ENCODE measurements at places on chromosomes 5 and 9.
A peak's percentile ranks its signal among the peaks of the same experiment; 100 is the strongest.

DNA sequence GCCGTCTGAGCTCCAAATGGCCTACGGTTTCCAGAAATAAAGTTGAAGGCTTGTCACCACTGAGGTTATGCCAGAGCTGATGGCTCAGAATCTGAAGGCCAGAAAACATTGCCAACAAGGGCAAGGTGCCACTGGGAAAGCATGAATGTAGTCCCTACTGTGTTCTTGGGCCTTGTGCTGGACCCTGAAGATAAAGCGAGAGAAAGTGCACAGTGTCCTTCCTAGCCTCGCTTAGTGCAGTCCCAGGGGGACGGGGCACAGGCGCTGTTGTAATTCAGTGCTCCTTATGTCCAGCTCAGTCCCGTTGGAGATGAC lies 84.5 kb downstream of the NDFIP1 start:
- H3K36me3 ChIP-seq = no peaks in the 10 kb centered on the region
- H3K4me3 ChIP-seq = no peak overlapping the region
- DNase-seq = no peak
- no peaks in the 10 kb centered on the region for H3K27me3 ChIP-seq
- no peaks in the 10 kb centered on the region for H3K4me1 ChIP-seq

GRCh38 chr5:169651526-169651925 lies 14.5 kb downstream of the DOCK2 start:
- no peaks in the 10 kb centered on the region for H3K27me3 ChIP-seq
- no peaks in the 10 kb centered on the region for H3K36me3 ChIP-seq
- H3K27ac ChIP-seq = no peak overlapping the region
- H3K4me3 ChIP-seq = no peak overlapping the region

DNA sequence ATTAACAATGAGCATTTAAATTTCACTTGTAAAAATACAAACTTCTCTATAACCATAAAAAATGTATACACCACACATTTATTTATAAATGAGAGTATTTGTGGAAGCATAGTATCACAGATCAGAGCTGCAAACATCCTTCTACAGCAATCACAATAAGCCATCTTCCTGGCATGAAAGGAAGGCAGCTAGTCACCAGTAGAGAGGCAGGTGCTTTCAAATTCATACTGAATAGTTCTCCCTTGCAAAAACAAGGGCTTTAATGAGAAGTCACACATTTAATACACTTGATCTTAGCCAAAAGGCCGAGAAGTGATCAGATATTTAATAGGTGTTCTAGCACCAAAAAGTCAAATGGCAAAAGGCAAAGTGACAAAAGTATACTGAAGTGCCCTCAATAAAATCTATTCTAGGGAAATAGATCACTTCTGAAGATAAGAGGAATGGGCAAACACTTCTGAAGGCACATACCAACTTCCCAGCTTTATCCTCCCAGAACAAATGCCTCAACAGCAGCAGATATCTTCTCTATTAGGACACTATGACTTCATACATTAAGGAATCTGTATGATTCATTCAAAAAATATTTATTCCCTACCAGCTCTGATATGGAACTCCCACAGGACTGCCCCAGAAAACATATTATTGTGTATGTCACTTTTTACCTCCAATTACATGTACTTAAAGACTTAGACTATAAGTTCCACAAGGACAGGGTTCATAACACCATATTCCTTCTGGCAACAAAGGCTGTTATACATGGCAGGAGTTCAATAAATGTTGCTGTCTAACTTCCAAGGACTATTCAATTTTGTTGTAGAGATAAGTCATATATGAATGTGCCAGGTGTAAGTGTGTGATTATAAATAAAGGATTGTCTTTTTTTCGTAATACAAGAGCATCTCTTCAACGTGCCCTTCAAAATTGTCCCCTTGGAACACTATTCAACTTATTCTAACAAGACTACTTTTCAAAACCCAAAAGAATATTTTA lies 31.7 kb downstream of the MAPKAP1 start:
- no peaks in the 10 kb centered on the region for H3K36me3 ChIP-seq
- H3K4me1 ChIP-seq = peaks cover 3% of the 10 kb centered on the region
- H3K4me3 ChIP-seq = no peak overlapping the region
- peak; percentile 59 for DNase-seq
- H3K27ac ChIP-seq = no peak overlapping the region
- H3K27me3 ChIP-seq = no peaks in the 10 kb centered on the region

- no peak for DNase-seq
- H3K4me1 ChIP-seq = no peaks in the 10 kb centered on the region
- no peak overlapping the region for H3K27ac ChIP-seq
- H3K36me3 ChIP-seq = no peaks in the 10 kb centered on the region
- no peaks in the 10 kb centered on the region for H3K27me3 ChIP-seq
- H3K4me3 ChIP-seq = no peak overlapping the region
Measured at GRCh38 chr5:155332618-155333017, 319.1 kb downstream of the KIF4B start.

DNA sequence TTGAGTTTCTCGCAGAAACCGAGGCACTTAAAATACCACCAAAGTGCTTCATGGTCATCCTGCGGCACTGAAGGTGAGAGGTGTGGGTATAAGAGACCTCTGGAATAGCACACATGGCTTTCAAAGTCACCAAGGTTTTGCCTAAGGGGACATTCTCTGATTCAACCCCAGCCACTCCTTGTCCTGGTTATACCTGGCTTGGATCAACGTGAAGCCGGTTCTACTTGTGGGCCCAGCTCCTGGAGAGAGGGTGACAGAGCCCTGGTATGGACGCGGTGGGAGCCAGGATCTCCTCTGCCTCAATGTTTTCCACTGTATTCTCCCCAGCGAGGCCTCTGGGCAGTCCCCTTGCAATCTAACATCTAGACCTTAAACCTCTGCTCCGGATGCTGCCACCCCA lies 132.0 kb downstream of the FSTL4 start:
- H3K27me3 ChIP-seq = no peaks in the 10 kb centered on the region
- no peak overlapping the region for H3K4me3 ChIP-seq
- no peaks in the 10 kb centered on the region for H3K36me3 ChIP-seq
- no peak for DNase-seq
- no peaks in the 10 kb centered on the region for H3K4me1 ChIP-seq
- no peak overlapping the region for H3K27ac ChIP-seq

- no peak overlapping the region for H3K27ac ChIP-seq
- H3K4me3 ChIP-seq = no peak overlapping the region
- DNase-seq = no peak
- no peaks in the 10 kb centered on the region for H3K36me3 ChIP-seq
Measured at GRCh38 chr9:122084026-122084675, 9.0 kb downstream of the TTLL11 start.

GRCh38 chr5:130213607-130214006 lies 309.3 kb downstream of the CHSY3 start:
- H3K27ac ChIP-seq = no peak overlapping the region
- H3K4me3 ChIP-seq = no peak overlapping the region
- H3K27me3 ChIP-seq = no peaks in the 10 kb centered on the region
- H3K4me1 ChIP-seq = no peaks in the 10 kb centered on the region

DNA sequence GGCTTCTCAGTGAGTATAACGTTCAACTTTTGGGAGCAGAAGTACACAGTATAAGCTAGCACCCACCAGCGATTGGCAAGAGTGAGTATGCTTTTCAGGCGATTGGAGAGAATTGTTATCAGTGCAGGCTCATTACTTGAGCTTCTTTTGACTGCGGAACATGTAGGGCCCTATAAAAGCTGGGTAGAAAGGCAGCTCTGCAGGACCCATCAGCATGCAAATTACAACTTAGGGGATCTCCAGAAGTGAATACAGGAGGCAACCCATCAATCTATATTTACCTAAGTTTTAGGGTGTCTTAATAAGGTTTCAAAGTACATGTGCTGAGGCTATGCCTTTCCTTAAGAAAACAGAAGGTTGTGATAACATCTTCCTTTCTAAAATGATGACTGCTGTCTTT lies 225.0 kb downstream of the MLLT3 start:
- H3K4me1 ChIP-seq = peaks cover 9% of the 10 kb centered on the region
- no peaks in the 10 kb centered on the region for H3K27me3 ChIP-seq
- H3K36me3 ChIP-seq = no peaks in the 10 kb centered on the region
- H3K27ac ChIP-seq = no peak overlapping the region
- no peak for DNase-seq

DNA sequence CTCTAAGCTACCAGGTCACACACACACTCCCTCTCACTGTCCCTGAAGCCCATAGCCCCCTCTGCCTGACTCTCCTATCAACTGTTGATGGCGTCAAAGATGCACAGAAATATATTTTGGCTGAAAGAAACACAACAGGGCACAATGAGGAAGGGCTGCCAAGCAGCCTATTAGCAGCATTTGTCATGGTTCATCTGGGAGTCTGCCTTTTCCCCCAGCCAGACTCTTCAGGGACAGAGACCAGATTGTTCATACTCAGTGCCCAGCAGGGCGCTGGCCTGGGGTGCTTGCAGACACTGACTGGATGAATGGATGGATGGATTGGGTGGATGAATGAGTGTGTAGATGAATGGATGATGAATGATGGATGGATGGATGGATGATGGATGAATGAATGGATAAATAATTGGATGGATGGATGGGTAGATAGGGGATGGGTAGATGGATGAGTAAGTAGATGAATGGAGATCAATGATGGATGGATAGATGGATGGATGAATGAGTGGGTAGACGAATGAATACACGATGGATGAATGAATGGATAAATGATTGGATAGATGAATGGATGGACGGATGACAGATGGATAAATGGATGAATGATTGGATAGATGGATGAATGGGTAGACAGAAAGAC lies 90.5 kb downstream of the ADAMTS2 start:
- H3K27me3 ChIP-seq = peaks cover 1% of the 10 kb centered on the region
- no peak for DNase-seq
- no peak overlapping the region for H3K4me3 ChIP-seq
- no peaks in the 10 kb centered on the region for H3K4me1 ChIP-seq

DNA sequence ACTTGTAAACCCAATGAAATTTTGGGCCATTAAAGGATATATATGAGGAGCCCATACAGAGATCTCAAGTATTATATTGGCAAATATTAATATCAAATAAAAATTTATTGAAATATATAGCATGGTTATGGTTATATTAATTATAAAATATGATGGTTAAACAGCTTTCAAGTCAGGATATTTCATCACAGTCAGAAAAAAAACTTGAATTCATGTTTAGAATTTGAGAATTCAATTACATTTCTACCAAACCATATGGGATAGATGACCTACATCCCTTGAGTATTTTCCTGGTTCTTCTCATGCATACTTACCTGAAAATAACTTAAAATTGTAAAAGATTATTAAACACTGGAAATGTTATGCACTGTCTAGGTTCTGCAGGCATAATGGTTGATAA lies 956.1 kb upstream of the EDIL3 start:
- no peak overlapping the region for H3K4me3 ChIP-seq
- no peaks in the 10 kb centered on the region for H3K27me3 ChIP-seq
- no peak for DNase-seq
- no peak overlapping the region for H3K27ac ChIP-seq

DNA sequence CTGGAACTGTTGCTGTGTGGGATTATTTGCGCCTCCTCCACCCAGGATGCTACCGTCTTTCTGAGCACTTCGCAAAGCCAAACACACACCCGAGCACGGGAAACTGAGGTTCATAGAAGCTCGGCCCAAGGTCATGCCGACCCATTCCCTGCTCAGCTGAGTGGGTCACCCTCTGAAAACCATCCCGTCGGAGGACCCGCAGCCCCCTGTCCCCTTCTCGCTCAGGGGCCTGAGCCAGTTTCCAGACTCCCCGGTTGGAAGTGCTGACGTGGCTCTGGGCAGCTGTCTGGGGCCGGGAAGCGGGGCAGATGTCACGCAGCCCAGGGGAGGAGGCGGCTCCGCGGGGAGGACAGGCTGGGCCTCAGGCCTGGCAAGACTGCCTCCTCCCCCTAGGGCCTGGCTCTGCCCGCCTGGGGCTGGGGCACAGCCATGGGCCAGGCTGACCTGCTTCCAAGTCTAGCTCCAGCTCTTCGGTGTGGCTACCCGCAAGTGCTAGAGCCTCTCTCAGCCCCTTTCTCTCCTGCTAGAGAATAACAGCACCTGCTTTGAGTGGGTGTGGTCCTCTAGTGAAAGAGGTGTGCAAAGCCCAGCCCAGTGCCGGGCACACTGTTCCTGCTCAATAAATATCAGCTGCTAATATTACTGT lies 9.9 kb upstream of the CXXC5 start:
- H3K27ac ChIP-seq = peak overlapping the region; percentile 58
- peaks cover 43% of the 10 kb centered on the region for H3K4me1 ChIP-seq
- no peaks in the 10 kb centered on the region for H3K27me3 ChIP-seq
- H3K36me3 ChIP-seq = no peaks in the 10 kb centered on the region
- DNase-seq = no peak

GRCh38 chr9:15738011-15738410 lies 185.2 kb downstream of the CCDC171 start:
- H3K4me1 ChIP-seq = peaks cover 5% of the 10 kb centered on the region
- H3K36me3 ChIP-seq = no peaks in the 10 kb centered on the region
- peak; percentile 32 for DNase-seq

DNA sequence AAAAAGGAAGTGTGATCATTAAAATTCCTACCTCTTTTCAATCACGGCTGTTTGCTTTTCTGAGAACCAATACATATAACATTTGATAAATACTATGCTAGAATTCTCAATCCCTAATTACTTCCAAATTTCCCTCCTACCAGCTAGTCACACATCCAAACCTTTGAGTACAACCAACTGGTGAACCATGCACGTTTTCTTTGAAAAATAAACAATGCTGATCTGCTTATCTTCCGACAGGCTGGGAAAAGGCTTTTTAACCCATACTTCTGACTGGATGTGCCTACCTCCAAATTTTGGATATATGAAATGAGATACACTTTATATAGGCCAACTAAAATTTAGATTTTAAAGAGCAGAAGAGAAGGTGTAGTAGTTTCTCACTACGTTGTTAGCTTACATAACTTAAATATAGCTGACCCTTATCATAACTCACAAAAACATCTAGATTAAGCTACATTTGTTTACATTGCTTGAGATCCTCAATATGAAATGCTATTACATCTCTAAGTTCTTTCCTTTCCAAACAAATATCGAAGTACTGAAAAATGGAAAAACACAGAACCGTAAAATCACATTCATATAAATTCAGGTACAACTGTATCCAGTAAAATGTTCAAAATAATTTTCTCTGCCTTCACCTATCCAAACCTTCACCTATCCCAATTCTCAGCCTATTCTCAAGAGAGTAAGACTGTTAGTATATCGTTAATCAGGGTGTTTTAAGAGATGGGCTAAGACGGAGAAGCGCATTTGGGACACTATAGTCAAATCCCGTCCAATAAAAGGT lies 2.1 kb downstream of the NR3C1 start:
- H3K36me3 ChIP-seq = no peaks in the 10 kb centered on the region
- no peak overlapping the region for H3K27ac ChIP-seq
- H3K27me3 ChIP-seq = no peaks in the 10 kb centered on the region
- DNase-seq = no peak
- H3K4me3 ChIP-seq = peak overlapping the region; percentile 78
- H3K4me1 ChIP-seq = peaks cover 12% of the 10 kb centered on the region

- peaks cover 15% of the 10 kb centered on the region for H3K4me1 ChIP-seq
- H3K4me3 ChIP-seq = peak overlapping the region; percentile 30
- H3K27me3 ChIP-seq = no peaks in the 10 kb centered on the region
- H3K36me3 ChIP-seq = no peaks in the 10 kb centered on the region
- H3K27ac ChIP-seq = no peak overlapping the region
Measured at GRCh38 chr5:52945040-52945439, 44.1 kb upstream of the ITGA2 start.

Measured in A673 (cell line).